ENCODE measurements at places on chromosomes 7 and 10.

DNA sequence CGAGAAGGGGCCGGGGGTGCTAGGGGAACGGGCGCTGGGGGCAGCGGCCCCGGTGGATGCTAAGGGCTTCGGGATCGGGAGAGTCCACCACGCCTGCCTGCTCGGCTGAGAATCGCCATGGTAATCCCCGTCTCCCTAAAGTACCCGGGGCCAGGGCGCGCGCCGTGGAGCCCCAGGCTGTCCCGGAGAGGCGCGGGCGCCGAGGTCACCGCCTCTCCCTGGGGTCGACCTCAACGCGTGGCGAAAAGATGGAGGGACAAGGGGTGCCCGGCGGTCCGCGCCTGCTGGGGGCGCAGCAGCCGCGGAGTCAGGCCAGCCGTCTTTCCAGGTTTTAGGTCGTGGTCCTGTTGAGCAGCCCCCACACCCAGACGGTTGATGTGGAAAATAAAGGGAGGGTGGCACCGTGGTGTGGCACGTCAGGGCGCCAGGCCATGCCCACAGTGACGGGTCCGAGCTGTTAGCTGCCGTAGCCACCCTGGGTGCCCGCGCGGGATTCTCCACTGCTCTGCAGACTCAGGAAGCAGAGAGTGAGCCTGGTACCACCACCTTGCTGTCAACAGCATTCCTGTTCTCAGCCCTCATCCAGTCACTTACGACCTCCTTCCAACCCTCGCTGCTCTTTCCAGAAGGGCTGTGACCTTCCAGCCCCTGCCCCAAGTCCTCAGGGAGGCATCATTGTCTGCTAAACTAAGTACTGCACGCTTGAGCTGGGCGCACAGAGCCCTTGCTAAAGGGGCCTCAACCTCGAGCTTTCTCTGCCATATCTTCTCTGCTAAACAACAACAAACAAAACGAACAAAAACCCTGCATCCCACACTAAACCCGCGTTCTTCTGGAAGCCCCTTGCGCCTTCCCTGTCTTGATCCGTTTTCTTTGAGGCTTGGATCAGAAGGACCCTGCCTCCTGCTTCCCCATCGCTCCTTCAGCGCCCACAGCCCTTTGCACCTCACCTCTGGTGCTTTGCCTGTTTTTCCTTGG is 666 bp downstream of the SMKR1 start:
- H3K27me3 ChIP-seq = peaks cover 35% of the 10 kb centered on the region
- no peak for DNase-seq
- peak overlapping the region; percentile 43 for H3K4me3 ChIP-seq
- H3K27ac ChIP-seq = no peak overlapping the region
- no peaks in the 10 kb centered on the region for H3K36me3 ChIP-seq
- H3K4me1 ChIP-seq = peaks cover 2% of the 10 kb centered on the region

GRCh38 chr7:100374601-100375000 is 1.3 kb downstream of the PILRA start:
- no peaks in the 10 kb centered on the region for H3K4me1 ChIP-seq
- no peak overlapping the region for H3K27ac ChIP-seq
- no peak overlapping the region for H3K4me3 ChIP-seq
- no peaks in the 10 kb centered on the region for H3K36me3 ChIP-seq
- peaks cover 6% of the 10 kb centered on the region for H3K27me3 ChIP-seq

DNA sequence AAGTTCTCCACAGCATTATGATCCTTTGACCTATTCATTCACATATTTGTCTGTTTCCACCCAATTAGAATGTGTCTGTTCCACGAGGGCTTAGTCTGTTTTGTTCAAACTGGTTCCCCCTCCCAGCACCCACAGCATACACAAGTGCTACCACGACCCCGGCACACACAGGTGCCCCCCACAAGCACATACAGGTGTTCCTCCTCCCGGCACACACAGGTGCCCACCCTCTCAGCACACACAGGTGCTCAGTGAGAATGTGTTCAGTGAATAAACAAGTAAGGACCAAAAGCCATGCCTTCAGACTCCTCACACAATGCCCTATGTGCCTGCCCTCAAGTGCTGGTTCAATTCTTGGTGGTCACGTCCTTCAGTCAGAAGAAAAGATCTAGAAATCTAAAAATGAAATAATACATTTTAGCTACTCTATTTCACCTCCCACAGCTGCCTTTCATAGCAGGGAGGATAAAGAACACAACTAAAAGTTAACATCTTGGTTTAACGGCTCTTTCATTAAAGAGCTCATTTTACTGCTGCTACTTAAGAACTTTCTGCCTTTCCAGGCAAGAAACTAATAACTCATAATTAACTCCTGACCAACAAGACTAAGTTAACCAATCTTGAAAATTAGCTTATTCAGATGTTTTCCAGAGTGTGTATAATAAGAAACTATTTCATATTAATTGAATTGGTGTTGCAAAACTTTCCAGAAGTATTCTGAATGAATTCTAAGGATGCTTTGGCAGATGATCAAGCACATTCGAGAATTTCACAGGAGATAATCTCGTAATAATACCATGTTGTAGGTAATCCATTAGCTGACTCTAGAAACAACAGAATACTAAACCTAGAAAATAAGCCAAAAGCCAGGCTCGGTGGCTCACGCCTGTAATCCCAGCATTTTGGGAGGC is 2.3 kb downstream of the DNMBP start:
- peak overlapping the region; percentile 91 for H3K27ac ChIP-seq
- H3K27me3 ChIP-seq = peaks cover 2% of the 10 kb centered on the region
- DNase-seq = no peak
- H3K36me3 ChIP-seq = peaks cover 33% of the 10 kb centered on the region

GRCh38 chr10:5876181-5876768 is 13.4 kb downstream of the ANKRD16 start:
- H3K27me3 ChIP-seq = no peaks in the 10 kb centered on the region
- peaks cover 33% of the 10 kb centered on the region for H3K4me1 ChIP-seq
- H3K27ac ChIP-seq = peak overlapping the region; percentile 94
- H3K36me3 ChIP-seq = peaks cover 12% of the 10 kb centered on the region
- DNase-seq = peak; percentile 80

DNA sequence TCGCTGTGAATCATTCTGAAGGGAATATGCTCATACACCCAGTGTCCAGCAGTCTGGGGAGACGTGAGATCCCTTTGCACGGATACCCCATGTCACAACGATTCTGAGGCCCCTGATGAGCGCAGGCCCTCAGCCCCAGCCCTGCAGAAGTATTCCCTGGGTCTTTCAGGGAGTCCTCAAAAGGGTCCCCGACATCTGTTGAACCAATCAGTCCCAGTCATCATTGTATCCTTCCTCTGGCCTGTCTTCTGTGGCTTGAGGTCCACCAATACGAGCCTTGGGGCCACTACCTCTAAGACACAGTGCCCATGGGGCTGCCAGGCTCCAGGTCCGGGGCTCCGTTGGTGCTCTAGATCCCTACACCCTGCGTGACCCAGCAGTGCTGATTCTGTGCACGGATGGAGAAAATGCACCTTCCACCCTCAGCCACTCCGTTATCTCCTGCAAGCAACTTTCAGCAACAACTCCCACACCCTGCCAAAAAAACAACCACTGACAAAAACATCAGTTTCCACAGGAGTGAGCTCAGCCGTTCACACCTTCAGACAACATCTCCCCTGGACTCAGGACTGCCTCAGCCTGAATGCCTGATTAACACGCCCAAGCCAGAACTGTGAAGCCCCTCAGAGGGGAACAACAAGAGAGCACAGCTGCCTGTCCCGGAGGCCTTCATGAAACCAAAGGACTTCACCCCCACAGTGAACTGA is 46.9 kb upstream of the KDM7A start:
- peaks cover 43% of the 10 kb centered on the region for H3K27me3 ChIP-seq
- H3K27ac ChIP-seq = no peak overlapping the region
- H3K4me1 ChIP-seq = no peaks in the 10 kb centered on the region
- H3K36me3 ChIP-seq = no peaks in the 10 kb centered on the region

DNA sequence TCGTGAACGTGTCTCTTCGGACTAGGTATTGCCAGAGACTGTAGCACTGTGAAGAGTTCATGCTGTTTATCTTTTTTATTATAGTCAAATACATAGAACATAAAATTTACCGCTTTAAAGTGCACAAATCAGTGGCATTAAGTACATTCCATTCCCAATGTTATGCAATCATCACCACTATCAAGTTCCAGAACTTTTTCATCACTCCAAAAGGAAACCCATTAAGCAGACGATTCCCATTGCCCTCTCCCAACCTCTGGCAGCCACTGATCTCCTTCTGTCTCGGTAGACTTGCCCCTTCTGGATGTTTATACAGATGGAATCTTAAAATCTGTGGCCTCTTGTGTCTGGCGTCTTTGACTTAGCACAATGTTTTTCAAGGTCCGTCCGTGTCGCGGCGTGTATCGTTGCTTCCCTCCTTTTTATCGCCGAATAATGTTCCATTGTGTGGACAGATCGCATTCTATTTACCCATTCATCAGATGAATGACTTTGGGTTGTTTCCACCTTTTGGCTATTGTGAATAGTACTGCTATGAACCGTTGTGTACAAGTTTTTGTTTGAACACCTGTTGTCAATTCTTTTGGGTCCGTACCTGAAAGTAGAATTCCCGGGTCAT is 2.7 kb downstream of the PROSER2 start:
- peaks cover 16% of the 10 kb centered on the region for H3K27me3 ChIP-seq
- no peak for DNase-seq
- H3K36me3 ChIP-seq = 0 out of 2 replicates have a peak, but pooled peaks cover 5% of the 10 kb centered on the region
- H3K4me1 ChIP-seq = peaks cover 23% of the 10 kb centered on the region
- H3K27ac ChIP-seq = no peak overlapping the region

- no peaks in the 10 kb centered on the region for H3K36me3 ChIP-seq
- H3K27me3 ChIP-seq = no peaks in the 10 kb centered on the region
- H3K4me1 ChIP-seq = no peaks in the 10 kb centered on the region
- no peak overlapping the region for H3K27ac ChIP-seq
- no peak for DNase-seq
Measured at GRCh38 chr10:59433720-59434428, 71.5 kb upstream of the FAM13C start.

DNA sequence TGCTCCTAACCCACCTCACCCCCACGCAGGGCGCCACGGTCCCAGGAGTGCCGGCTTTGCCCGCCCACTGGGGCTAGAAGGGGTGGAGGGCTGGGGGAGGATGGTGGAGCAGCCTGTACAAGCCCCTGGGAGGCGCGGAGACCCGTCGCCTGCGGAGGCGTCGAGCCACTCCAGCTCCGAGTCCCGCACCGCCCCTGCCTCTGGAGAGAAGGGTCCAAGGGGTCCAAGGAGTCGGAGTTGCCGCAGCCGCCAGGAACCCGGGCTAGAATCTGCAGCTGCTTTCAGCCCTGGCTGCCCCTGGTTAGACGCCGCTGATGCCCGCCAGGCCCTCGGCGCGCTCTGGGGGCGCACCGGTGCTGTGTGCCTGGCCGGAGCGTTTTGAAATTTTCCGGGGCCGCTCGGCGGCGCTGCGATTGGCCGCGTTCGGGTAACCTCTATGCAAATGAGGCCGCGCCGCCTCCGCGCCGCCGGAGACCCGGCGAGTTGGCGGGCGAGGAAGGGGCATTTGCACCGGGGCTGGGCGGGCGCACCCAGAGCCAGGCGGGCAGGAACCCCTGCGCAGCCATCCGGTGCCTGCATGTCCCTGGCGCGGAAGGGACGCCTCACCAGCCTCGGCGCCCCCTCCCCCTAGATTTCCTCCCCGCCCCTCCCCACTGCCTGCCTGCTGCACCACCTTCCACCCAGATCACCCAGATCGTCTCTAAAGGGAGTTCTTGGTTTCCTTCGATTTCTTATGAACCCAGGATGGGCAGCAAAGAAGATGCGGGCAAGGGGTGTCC is at the start of gene HMX2:
Gene HMX2 (plus strand): TSS at position 502 of the 779 bp plus-strand sequence. CDS start 243 bp downstream, at position 745.
- DNase-seq = no peak
- peaks cover 17% of the 10 kb centered on the region for H3K4me1 ChIP-seq
- peak within 1 kb of the TSS; percentile 18 for H3K4me3 ChIP-seq
- H3K27me3 ChIP-seq = peaks cover 69% of the 10 kb centered on the region
- no peaks in the 10 kb centered on the region for H3K36me3 ChIP-seq

DNA sequence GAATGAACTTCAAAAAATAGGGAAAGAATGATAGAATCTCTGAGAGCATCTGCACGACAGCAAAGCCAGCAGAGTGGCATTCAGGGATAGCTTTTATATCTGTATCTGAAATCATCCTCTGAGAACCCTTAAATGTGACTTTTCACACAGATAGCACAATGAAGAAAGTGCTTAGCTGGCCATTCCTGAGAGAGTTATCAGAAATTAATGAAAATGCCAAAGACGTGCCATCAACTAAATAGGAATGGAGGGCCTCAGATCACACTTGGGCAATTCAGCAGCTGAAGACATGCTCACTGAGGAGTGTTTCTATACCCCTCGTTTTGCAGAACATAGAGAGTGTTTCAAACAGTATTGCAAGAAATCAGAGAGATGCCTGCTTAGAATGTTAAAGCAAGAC is 51.6 kb downstream of the AKR1B1 start:
- H3K4me3 ChIP-seq = no peak overlapping the region
- H3K27me3 ChIP-seq = peaks cover 29% of the 10 kb centered on the region
- no peaks in the 10 kb centered on the region for H3K36me3 ChIP-seq
- DNase-seq = no peak
- no peak overlapping the region for H3K27ac ChIP-seq

- DNase-seq = no peak
- H3K36me3 ChIP-seq = peaks cover 5% of the 10 kb centered on the region
- H3K27me3 ChIP-seq = peaks cover 8% of the 10 kb centered on the region
- H3K27ac ChIP-seq = peak overlapping the region; percentile 83
Measured at GRCh38 chr10:102453502-102453901, 2.2 kb upstream of the C10orf95 start.

DNA sequence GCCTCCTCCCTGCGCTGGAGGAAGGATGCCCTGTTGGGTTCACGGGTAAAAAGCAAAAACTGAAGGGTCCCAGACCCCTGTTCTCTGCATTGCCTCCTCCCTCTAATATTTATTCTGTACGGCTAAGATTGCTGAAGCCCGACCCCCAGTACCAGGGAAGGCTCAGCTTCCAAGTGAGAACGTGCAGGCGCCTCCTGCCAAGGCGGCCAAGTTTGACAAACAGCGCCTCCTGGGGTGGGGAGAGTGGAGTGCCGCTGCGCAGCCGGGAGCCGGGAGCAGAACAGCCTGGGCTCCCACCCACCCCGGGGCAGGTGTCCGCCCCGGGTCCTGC is 4.7 kb upstream of the EBF3 start:
- DNase-seq = no peak
- peaks cover 60% of the 10 kb centered on the region for H3K27me3 ChIP-seq
- no peak overlapping the region for H3K27ac ChIP-seq
- H3K4me3 ChIP-seq = no peak overlapping the region
- H3K36me3 ChIP-seq = 0 out of 2 replicates have a peak, but pooled peaks cover 4% of the 10 kb centered on the region

- peaks cover 38% of the 10 kb centered on the region for H3K27me3 ChIP-seq
- H3K36me3 ChIP-seq = no peaks in the 10 kb centered on the region
- no peak overlapping the region for H3K4me3 ChIP-seq
Measured at GRCh38 chr10:43255634-43256431, 11.0 kb downstream of the RASGEF1A start.

GRCh38 chr7:81439591-81439990 is 330.3 kb downstream of the HGF start:
- no peak overlapping the region for H3K4me3 ChIP-seq
- H3K27ac ChIP-seq = no peak overlapping the region
- no peaks in the 10 kb centered on the region for H3K27me3 ChIP-seq
- H3K36me3 ChIP-seq = peaks cover 21% of the 10 kb centered on the region
- peaks cover 10% of the 10 kb centered on the region for H3K4me1 ChIP-seq

- peaks cover 3% of the 10 kb centered on the region for H3K27me3 ChIP-seq
- DNase-seq = no peak
- H3K36me3 ChIP-seq = no peaks in the 10 kb centered on the region
- H3K4me3 ChIP-seq = no peak overlapping the region
- H3K4me1 ChIP-seq = peaks cover 34% of the 10 kb centered on the region
Measured at GRCh38 chr10:72321248-72322029, 33.3 kb downstream of the DNAJB12 start.

GRCh38 chr10:103616705-103617601 is 123.4 kb downstream of the NEURL1 start:
- peak; percentile 82 for DNase-seq
- peak overlapping the region; percentile 8 for H3K4me3 ChIP-seq
- H3K27ac ChIP-seq = peak overlapping the region; percentile 80
- H3K36me3 ChIP-seq = peaks cover 36% of the 10 kb centered on the region

- DNase-seq = no peak
- H3K4me3 ChIP-seq = peak within 1 kb of the TSS; percentile 97
- H3K27me3 ChIP-seq = no peaks in the 10 kb centered on the region
Measured at GRCh38 chr10:103855424-103855823, at the start of gene SH3PXD2A. TSS of gene SH3PXD2A (minus strand) at chr10:103855576. CDS start at chr10:103855266, 310 bp downstream.
